NK-92 treated with Interleukin-12 subunit alpha and Interleukin-12 subunit beta, amount 100 ng/mL, for 24 hours (cell line): ENCODE measurements at places on chromosomes 13 and 19.

GRCh38 chr19:21912654-21913053, 76.7 kb upstream of the ZNF43 start:
- DNase-seq: no peak

DNA sequence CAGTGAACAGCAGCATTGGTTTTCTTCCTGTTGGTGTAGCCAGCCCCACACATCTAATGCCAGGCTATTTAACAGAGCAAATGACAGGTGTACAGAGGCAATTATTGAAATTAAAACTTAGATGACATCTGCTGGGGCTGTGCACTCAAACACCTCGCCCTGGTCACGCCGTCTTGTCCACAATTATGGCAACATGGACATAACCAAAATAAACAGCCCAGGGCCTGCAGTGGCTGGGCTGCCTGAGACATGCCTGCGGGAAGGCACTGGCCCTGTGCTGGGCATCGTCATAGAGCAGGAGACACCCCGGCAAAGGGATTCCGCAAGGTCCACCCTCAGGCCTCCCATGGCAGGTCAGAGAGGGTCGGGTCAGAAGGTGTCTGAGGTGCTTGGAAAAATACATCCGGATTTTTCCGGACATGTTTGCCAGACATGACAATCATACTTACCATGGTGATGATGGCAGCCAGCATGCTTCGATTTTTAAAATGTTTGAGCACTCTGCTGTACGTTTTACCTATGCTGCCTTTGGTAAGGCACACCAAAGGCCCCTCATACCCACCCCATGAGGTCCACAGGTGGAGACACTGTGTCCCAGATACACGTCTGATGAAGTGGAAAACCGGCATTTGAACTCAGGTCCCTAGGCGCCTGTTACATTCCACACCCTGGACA, 47.8 kb downstream of the TSHZ3 start:
- DNase-seq: no peak

GRCh38 chr19:31260171-31260933, 88.9 kb downstream of the TSHZ3 start:
- DNase-seq: no peak

GRCh38 chr13:95494082-95494681, 58.3 kb upstream of the CLDN10 start:
- no peak for DNase-seq

GRCh38 chr19:46082728-46083050, 41.8 kb downstream of the IGFL3 start:
- no peak for DNase-seq

DNA sequence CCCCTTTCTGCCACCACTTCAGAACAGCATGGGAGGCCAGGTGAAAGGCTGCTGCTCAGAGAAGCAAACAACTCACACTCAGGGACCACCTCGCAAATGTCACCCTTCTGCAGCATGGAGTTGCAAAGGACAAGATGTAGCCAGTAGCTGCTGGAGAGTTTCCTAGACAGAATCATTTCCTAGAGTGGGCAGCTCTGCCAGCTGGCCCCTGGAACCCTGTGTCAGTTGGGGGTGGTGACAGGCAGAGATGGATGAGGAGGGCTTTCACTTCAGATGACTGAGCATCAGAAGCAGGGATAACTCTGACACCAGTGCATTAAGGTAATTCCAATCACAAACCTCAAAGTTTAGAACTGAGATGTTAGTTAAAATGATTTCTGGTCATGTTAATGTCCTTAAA, 34.4 kb upstream of the EPHX3 start:
- DNase-seq: no peak

DNA sequence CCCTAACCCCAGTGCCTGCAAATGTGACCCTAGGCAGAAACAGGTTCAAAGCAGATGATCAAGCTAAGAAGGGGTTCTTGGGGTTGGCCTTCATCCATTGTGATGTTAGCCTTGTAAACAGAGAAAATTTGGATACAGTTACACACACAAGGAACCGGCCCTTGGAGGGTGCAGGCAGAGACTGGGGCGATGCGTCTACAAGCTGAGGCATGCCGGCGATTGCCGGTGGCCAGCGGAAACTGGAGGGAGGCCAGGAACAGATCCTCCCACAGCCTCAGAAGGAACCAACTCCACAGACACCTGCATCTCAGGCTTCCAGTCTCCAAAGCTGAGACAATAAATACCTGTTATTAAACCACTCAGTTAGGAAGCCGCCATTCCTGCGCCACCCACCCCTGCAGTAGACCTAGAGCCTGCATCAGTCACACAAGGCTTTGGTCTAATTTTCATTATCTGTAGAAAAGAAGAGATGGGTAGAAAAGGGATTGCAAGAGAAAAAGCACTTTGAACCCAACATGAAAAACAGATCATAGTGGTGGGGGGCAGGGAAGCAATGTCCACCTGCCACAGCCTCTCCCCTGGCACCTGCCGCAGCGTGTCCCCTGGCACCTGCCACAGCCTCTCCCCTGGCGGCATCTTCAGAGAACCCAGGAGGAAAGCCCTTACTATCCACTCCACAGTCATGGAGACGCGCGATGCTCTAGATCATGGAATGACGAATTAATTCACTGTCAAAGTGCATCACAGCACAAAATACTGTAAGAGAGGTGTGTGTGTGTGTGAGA, 119.7 kb upstream of the SOX1 start:
- no peak for DNase-seq

DNA sequence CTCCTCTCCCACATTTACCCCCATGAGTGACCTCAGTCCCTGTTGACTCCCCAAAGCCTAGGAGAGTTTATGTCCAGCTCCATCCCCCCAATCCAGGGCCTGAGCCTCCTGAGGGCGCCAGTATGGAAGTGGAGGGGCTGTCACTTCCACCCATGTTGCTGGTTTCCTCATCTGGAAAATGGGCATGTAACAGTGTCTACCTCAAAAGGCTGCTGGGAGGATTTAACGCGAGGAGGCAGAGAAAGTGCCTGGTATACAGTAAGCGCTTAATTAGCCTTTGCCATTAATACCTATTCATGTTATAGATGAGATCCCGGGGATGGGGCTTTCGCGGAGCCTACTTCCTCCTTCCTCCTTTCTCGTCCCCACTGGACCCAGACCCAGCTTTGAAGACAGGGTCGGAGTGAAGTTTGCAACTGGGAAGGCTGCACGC, 476 bp downstream of the TYK2 start:
- no peak for DNase-seq

DNA sequence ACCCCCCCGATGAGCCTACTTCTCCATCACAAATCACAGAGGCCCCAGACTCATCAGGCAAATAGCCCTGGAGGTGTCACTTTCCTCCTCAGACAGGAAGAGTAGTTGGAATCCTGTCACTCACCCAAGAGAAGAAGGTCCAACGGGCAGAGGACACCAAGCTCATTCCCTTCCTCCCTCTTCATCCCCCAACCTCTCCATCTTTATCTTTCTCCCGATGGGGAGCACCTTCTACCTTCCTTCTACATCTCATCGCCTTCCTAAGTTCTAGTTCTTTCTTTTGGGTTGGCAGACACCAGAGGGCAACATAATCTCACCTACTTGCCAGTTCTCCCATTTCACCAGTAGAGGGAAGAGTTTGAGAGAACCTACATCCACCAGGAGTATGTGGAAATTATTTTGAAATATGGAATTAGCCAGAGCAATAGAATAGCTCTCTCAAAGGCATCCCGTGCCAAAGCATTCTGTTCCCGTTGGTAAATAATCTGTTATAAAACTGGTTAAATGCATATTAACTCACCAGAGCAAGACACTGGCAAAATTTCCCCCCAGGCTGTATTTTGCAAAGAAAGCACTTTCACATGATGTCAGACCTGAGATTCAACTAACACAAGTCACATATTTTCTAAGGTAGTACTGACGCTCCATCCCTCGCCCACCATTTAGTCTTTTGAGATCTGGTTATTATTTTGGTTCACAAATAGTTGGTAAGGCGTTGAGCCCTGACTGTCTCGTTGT, 55.0 kb downstream of the ZIC5 start:
- no peak for DNase-seq

- no peak for DNase-seq
Observed at GRCh38 chr19:18425515-18426415, 6.6 kb downstream of the SSBP4 start.

- no peak for DNase-seq
Observed at GRCh38 chr13:29459813-29460355, 135.6 kb downstream of the SLC7A1 start.

DNA sequence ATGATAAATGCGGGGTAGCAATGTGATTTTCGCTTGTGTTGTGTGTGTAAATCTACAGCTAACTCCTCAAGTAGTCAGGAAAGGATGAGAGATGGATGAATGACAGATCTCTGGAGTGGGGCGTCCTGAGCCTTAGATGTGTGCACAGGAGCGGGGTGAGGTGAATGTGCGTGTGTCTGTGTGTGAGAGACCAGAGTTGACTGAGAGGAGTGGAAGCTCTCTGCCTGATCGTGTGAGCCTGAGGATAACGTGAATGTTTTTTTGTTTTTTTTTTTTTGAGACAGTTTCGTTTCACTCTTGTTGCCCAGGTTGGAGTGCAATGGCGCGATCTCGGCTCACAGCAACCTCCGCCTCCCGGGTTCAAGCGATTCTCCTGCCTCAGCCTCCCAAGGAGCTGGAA, 805 bp downstream of the ZNF461 start:
- DNase-seq: no peak

GRCh38 chr19:29724102-29724641, 9.1 kb upstream of the C19orf12 start:
- no peak for DNase-seq

DNA sequence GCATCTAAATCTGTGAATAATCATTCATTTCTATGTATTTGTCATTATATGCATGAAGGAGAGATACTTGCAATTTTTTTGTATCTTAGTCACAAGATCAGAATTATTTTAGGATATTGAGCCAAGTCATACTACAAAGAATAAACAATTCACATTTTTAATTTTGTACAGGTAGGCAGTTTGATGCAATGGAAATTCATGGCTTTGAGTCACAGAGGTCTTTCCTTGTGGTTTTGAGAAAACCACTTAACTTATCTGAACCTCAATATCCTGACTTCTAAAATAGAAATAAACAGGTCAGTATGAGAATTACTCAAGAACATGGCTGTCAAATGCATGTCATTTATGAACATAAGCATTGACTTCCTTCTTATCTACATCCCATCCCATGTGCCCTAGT, 221.4 kb upstream of the SLC10A2 start:
- no peak for DNase-seq

- DNase-seq: no peak
Observed at GRCh38 chr13:31909864-31910551, 121.6 kb upstream of the FRY start.

GRCh38 chr13:59690857-59691500, 472.7 kb downstream of the DIAPH3 start:
- DNase-seq: no peak

GRCh38 chr13:110876609-110877008, 38.3 kb downstream of the ANKRD10 start:
- no peak for DNase-seq

GRCh38 chr13:46624821-46625220, 71.9 kb downstream of the LRCH1 start:
- DNase-seq: no peak

DNA sequence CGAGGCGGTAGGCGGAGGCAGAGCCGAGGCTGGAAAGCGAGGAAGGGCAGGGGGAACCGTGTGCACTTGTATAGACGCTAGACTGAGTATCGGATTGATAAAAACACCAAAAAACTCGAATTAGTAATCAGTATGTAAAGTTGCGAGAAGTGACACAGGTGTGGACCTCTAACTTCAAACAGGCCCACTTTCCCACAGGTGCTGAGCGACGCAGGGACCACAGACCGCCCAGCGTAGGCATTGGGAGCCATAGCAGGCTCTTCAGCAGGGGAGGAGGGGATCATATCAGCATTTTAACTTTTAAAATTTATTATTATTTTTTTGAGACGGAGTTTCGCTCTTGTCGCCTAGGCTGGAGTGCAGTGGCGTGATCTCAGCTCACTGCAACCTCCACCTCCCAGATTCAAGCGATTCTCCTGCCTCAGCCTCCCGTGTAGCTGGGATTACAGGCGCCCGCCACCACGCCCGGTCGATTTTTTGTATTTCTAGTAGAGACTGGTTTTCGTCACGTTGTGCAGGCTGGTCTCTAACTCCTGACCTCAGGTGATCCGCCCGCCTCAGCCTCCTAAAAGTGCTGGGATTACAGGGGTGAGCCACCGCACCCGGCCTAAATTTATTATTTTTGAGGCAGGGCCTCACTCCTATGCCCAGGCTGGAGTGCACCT, 574 bp downstream of the VMAC start:
- DNase-seq: no peak

DNA sequence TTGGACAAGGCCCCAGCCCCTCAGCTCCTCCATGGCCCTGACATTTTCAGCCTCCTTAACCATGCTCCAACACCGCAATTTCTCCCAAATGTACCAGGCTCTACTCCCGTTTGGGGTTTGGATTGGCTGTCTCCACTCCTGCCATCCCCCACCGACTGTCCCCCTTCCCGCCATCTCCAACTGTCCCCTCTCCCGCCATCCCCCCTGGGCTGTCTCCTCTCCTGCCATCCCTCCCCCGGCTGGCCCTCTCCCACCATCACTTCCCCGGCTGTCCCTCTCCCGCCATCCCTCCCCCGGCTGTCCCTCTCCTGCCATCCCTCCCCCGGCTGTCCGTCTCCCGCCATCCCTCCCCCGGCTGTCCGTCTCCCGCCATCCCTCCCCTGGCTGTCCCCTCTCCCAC, 5.4 kb downstream of the BCAT2 start:
- no peak for DNase-seq

- DNase-seq: no peak
Observed at GRCh38 chr19:44260695-44261446, 1.2 kb downstream of the ZNF233 start.
